Stimulated activated CD4-positive, alpha-beta T cell treated with anti-CD3 and anti-CD28 coated beads, Interleukin-15, amount 100 ng/mL, for 1 hour (primary cell): ENCODE measurements at places on chromosomes 7 and 10.

- no peak for DNase-seq
Measured at GRCh38 chr7:85215098-85215497, 28.2 kb upstream of the SEMA3D start.

- DNase-seq = no peak
Measured at GRCh38 chr7:67989142-67989541, 992.5 kb downstream of the TYW1 start.

GRCh38 chr10:82609845-82610244 is 734.9 kb downstream of the NRG3 start:
- DNase-seq = no peak

GRCh38 chr7:137715533-137715932 is 131.2 kb downstream of the DGKI start:
- no peak for DNase-seq

- DNase-seq = no peak
Measured at GRCh38 chr10:3704565-3705325, 80.3 kb downstream of the KLF6 start.

- no peak for DNase-seq
Measured at GRCh38 chr7:50308532-50309385, 4.2 kb downstream of the IKZF1 start.

DNA sequence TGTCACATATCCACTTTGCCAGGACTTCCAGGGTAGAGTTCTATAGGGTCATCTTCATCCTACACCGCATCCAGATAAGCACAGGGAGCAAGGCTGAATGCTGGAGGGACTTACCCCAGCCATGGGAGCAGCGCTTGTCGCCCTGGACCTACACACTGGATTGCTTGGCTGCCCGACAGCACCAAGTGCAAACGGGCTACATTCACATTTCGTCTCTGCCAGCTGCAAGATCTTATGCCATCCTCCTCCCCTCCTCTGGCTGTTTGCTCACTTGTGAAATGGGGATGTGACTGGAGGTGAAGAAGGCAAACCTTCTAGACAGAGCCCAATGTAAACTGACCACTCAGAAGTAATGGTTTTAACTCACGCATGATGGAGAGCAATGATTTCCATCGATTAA is 1.0 kb downstream of the DDC start:
- DNase-seq = no peak

GRCh38 chr10:33681595-33681994 is 347.1 kb upstream of the NRP1 start:
- no peak for DNase-seq

DNA sequence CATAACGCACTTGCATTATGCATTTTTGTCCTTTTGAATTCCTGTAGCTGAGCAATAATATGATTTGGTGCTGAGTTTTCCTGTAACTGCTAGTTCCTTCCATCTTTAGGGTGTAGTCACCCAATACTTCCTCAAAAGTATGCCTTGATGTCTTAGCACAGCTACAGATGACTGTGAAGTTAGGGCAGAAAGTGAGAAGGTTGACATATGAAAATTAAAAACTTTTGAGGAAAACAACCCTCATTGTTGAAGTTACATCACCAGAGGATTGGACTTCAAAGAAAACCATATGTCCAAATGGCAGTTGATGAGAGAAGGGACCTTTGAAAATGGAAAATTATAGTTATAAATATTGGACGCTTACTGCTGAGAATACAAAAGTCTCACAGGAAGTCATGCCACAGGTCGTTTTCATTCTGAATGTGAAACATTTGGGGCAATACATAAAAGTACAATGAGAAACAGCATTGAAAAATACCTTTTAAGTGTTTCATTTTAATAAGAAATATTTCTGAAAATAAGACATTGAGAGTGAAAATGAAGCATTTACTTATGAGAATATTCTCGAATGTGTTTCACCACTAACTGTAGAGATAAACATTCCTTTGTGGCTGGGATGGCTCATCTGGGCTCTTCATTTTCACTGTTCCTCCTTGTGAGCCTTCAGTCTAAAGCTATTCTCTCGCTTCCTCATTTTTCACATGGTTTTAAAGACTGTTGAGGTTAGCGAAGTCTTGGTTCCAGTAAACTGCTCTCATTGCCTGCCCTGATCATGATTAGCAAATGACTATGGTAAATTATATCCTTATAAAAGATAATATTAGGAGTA is 61.4 kb upstream of the NME8 start:
- DNase-seq = no peak

DNA sequence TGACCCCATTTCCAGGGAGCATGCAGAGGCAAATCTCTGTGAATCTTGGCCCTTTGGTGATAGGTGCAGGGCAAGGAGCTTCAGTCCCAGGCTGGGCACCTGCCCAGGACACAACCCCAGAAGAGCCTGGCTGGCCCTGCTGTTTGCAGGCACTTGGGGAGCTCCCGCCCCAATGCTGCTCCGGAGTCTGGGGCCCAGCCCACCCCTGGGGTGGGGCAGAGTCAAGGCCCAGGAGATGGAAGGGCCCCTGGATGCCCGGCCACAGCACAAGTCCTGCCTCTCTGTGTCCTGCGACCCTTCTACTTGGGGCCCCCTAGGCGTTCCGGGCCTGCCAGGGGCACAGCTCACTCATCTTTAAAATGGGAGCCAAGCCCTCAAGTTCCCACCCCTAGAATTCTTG is 24.7 kb downstream of the PDGFA start:
- DNase-seq = no peak

DNA sequence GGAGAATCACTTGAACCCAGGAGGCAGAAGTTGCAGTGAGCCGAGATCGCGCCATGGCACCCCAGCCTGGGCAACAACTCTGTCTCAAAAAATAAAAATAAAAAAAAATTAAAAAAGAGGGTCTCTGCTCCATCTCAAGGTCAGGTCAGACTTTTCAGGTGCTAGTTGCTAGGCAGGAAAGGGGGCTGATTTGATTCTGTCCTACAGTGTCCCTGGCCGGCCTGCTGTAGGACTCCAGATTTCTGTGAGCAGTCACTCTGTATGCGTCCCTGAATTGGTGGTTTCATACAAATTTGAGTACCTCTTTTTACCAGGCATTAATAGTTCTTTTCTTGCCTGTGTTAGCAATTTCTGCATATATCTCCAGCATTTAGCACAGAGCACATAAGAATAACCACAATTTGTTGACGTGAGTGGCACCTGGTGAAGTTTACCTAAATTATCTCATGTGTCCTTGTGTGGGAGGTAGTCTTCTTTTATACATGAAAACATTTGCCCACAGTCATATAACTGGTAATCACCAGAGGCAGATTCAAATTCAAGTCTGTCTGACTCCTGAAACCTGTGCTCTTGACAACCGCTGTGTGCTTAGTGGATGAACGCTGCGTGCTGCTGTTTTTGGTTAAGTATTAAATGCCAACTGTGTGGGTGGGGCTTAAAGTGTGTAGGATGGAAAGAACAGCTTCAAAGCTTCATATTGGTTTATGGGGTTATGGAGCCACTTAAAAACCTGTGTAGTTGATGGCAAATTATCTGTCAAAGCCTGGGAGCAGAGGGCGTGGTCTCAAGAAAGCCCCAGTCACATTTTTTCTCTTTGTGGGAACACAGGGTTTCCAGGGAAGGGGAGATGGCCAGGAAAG is 3.2 kb upstream of the ZNF775 start:
- DNase-seq = no peak

GRCh38 chr7:98213888-98214810 is 2.9 kb downstream of the BHLHA15 start:
- no peak for DNase-seq

- no peak for DNase-seq
Measured at GRCh38 chr10:20624642-20625041, 272.5 kb downstream of the NEBL start.

GRCh38 chr10:48938990-48939536 is 577 bp downstream of the LRRC18 start:
- no peak for DNase-seq

DNA sequence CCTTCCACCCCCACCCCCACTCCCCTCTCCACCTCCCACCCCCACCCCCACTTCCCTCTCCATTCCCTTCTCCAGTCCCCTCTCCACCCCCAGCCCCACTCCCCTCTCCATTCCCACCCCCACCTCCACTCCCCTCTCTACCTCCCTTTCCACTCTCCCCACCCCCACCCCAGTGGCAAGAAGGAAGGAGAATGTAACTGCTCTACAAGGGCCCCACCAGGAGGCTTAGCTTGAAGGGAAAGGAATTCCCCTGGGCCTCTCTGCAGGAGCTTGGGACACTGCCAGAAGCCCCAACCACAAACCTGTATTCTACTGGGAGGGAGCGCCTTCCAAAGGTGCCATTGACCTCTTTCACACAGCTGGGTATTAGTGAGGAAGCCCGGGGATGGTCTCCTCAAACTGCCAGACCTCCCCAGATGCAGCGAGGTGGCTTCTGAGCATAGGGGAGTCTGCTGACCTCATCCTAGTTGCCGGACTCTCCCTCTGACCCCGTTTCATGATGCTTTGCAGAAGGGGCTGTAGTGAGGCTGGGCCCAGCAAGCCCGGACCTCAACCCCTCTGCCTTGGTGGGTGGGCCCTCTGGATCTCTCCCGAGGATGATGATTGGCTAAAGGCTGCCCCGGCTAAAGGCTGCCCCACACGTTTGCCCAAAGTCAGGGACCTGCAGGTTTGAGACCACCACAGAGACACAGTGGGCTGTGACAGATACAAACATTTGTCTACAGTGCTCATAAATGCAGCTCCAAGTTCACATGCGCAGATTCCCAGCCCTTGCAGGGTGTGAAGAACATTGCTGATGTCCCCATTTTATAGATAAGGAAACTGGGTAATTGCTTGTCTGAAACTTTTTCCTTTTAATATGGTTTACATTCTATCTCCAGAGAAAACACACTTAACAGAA is 2.9 kb downstream of the DEPP1 start:
- no peak for DNase-seq
